ENCODE measurements at places on chromosomes 11 and 22.

DNA sequence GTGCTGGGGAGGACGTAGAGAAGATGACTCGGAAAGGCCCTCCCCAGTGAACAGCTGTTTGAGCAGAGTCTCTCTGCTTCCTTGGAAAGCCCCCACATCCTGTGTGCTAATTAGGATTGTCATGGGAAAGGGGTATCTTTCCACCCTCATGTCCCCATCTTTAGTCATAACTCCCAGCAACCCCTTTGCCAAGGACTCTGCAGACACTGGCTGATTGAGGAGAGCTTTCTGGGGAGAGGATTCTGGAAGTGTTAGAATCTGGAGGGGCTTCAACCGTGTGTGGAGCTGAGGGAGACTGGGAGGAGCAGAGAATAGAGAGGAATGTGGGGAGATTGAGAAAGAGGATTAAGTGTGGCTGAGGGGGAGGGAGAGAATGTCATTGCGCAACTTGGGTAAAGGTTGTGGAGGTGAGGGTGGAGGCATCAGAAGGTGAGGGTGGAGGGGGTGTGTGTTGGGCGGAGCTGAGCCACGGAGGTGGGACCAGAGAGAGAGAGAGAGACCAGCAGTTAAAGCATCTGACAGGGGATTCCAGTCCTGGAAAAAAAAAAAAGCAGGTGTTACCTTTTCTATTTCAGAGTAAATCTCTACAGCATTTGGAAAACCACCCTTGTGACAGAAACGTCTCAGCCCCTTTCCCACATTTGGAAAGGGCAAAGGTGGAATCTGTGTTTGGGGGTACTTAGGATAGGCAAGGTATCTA lies 2.2 kb downstream of the DTX4 start:
- no peak for DNase-seq

- DNase-seq = no peak
Measured at GRCh38 chr11:108324587-108324986, 101.7 kb downstream of the ATM start.

DNA sequence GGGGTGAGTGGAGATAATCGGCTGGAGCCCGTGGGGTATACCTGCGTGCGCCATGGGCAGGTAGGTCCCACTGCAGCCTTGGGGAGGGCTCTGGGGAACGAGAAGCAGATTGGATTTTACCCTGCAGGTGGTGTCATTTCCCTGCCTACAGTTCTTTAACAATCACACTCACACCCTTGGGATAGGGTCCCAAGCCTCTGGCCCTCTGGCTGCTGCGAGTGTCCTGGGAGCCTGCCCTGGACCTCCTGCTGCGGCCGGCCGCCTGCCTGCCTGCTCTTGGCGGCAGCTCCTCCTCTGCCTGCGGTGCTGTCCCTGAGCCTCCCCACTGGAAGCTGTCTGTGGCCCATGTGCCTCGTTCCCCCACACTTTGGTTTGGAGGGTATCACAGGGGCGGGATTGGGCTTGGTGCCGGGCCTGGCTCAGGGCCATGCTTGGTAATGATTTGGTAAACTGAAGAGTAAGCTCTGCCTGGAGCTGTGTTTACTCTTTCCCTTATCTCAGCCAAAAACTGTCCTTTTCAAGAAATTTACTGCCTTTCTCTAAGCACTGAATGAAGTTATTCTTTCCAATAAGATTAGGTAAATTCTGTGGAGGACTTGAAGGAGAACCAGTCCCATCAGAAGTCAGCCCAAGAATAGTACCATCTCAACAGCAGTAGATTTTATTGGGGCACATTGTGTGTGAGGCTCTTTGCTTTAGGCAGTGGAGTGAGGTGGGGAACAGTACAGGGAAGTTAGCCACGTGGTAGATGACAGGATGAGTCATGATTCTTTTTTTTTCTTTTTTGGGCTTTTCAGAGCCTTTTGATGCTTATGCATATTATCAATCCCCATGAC lies 53.7 kb downstream of the TBC1D22A start:
- no peak for DNase-seq

DNA sequence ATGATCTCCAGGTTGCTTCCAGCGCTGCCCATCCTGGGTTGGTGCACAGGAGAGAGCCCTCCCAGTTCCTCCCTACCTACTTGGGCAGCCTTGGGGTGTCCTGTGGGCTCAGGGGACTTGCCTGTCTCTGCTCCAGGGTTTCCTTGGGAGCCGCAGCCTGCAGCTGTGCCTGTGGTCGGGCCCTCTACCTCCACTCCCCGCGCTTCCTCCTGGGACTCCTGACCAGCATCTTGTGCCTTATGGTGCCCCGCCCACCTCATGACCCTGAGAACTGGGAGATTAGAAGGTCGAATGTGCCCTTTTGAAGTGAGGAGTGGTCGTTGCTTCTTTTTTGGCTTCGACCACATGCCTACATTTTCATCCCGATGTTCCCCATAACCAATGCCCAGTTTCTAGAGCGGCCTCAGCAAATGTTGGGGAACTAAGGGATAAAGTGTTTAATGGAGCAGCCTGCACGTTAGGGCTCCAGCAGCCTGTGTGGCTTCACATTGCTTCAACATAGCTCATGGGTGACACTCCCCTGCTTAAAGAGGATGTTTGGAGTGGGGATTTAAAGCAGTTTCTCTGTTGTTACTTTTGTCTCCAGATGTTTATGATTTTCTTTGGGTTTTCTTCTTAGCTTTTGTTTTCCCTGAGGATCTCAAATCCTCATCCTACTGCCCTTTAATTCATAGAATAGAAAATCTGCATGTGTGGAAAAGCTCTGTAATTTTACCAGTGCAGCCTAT lies 248.8 kb downstream of the TBC1D22A start:
- DNase-seq = no peak

GRCh38 chr11:93025558-93026255 lies 56.3 kb downstream of the MTNR1B start:
- no peak for DNase-seq
